ENCODE measurements at places on chromosomes 16 and 17.

- DNase-seq = no peak
These were observed 47.7 kb downstream of the CLEC16A start for GRCh38 chr16:10992112-10992511.

- no peak for DNase-seq
These were observed 270.1 kb upstream of the TBX2 start for GRCh38 chr17:61129267-61130254.

- no peak for DNase-seq
These were observed 11.9 kb downstream of the ANKFN1 start for GRCh38 chr17:56165072-56165641.

DNA sequence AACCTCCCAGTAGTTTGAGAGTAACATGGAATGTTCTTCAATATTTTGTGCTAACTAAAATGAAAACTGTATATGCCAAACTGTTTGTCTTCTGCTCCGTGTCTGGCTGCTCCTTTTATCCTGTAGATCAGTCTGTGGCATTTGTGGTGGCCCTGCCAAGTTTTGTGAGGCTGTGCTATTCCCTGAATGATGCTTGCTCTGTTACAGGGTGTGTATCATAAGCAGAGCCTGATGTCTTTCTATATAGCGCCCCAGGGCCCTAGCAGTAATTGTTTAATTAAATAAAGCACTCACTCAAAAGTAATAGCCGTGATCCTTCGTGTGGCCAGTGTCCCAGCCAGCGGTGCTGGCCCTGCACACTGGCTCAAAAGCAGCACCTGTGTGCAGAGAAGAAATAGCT, 27.8 kb upstream of the NAT9 start:
- no peak for DNase-seq

- no peak for DNase-seq
These were observed 315.6 kb downstream of the HS3ST3B1 start for GRCh38 chr17:14616528-14616927.

- no peak for DNase-seq
These were observed 29.7 kb downstream of the MGRN1 start for GRCh38 chr16:4654011-4654963.
